ENCODE measurements at places on chromosomes 6 and 20.

DNA sequence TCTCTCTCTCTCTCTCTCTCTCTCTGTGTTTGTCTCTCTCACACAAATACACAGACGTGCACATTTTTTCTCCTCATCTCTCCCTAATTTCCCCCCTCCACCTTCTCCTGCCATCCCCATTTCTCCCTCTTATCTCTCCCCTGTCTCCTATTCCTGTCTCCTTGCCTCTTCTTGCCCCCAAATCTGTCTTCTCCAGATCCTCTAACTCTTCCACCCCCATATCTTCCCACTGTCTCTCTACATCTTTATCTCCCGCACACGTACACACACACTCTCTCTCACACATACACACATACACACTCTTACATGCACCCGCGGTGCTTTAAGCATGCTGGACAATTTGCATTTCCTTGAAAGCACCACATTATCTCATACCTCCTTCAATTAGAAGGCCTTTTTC lies 15.9 kb downstream of the KIZ start:
- no peak for DNase-seq

- no peak for DNase-seq
These were observed 244.4 kb downstream of the SAMD5 start for GRCh38 chr6:147752689-147753403.

GRCh38 chr6:111159633-111160032 lies 72.3 kb downstream of the SLC16A10 start:
- DNase-seq = no peak

DNA sequence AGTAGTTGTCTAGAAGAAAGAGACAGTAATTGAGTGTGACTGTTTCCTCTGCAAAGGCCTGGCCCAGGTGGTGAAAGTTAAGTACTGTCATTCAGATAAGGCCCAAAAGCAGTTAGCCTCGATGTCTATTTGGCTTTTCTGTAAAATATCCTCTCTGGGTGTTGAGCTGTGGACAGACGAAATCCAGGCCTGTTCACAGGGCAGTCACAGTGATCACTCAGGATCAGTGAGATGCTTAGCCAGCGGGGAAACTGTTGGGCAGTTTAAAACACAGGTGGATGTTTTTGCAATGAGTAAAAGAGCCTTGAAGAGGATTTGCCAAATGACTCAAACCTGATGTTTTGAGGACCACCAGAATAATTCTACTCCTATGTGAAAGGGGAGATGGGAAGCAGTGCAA lies 22.0 kb upstream of the PRDM1 start:
- DNase-seq = no peak

DNA sequence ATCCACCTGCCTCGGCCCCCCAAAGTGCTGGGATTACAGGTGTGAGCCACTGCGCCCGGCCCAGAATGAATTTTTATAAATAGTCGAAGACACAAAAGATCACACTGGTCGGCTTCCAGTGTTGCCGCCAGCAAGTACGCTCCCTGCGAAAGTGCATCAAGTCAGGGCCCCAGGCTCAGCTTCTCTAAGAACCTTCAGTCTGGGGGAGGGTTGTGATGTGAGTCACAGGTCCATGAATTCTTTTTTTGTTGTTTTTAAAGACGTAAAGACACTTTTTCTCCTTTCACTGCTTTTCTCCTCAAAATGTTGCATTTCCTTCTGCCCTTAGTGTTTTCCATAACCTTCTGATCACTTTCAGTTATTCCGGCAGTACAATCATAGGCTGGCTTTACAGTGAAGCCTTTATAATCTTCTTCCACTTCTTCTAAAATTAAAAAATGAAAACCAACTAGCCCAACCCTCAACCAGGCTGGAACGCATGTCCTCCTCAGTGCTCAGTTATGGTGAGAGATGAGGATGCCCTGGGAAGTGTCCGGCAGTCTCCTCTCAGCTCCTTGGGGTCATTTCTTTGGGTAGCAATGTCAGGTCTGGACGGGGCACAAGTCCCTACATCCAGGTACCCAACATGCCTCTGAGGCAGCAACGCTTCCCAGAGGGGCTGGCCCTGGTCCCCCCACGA lies 66.6 kb downstream of the CSE1L start:
- no peak for DNase-seq

Data from stimulated activated CD8-positive, alpha-beta memory T cell treated with anti-CD3 and anti-CD28 coated beads, Interleukin-4, amount 100 ng/mL, for 24 hours (primary cell).